Activated T-cell treated with anti-CD3 and anti-CD28 coated beads for 4 hours (primary cell): ENCODE measurements at places on chromosomes 3 and 15.

DNA sequence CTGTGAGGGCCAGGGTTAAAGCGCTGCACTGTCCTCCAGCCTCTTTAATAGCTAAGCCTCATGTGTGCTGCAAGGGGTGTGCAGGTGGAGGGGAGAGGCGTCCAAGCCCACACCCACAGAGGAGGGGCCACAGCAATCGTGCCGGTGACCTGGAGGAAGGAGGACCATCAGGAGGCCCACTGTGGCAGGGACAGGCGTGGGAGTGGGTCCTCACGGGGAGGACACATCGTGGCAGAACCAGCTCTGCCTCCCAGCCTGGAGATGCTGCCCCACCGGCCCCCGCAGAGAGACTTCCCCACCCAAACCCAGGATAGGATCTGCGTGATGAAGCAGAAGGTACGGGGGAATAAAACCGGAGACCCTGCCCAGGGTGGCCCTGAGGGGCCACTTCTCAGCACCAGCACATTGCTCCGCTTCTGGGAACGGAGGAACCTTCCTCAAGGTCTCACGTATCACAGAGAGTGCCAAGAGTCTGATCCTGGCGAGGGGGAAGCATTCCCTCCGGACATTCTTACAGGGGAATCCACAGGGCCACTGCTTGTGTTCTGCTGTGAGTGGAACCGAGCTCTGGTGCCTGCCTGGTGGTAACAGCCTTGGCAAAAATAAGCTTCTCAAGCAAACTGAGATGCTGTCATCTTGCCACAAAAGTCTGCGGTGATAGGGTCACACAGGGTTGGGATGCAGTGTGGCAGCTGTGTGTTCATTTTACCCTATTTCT, 199.8 kb downstream of the XXYLT1 start:
- DNase-seq: no peak

DNA sequence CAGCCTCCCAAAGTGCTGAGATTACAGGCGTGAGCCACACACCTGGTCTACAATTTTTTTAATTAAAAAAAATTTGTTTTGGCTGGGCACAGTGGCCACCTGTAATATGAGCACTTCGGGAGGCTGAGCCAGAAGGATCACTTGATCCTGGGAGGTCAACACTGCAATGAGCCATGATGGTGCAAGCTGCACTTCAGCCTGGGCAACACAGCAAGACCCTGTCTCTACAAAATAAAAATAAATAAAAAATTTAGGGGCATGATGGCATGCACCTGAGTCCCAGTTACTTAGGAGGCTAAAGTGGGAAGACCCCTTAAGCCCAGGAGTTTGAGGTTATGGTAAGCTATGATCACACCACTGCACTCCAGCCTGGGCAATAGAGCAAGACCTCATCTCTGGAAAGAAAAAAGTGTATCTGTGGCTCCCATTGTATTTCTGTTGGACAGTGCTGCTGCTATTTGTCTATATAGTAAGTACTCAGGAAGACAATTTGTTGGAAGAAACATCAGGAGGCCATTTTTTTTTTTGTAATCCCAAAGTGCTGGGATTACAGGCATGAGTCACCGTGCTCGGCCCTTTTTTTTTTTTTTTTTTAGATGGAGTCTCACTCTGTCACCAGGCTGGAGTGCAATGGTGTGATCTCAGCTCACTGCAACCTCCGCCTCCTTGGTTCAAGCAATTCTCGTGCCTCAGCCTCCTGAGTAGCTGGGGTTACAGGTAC, 27.5 kb upstream of the SH3BP5 start:
- DNase-seq: no peak

DNA sequence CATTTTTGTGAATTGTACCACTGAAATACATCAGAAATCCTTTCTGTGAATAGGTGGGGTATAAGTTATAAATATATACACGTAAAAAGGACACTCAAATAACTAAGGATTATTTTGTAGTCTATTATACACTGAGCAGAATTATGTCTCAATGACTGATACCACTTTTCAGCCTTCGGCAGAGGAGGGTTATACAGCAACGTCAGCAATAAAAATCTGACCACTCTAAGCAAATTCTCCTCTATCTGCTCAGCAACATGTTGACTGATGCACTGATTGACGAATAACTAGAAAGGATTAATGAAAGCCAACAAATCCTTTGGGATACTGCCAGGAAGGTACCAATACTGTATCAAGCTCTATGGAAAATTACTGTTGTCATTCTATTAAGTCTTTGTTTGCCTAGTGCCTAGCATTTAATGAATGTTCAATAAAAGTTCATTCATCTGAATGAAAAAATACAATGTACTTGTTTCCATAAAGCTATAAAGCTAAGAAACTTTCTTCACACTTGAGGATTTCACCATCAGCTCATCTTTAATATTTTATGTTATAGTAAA, 5.2 kb downstream of the ARPP19 start:
- DNase-seq: no peak

- DNase-seq: no peak
These were observed 60.1 kb downstream of the KY start for GRCh38 chr3:134590766-134591165.

DNA sequence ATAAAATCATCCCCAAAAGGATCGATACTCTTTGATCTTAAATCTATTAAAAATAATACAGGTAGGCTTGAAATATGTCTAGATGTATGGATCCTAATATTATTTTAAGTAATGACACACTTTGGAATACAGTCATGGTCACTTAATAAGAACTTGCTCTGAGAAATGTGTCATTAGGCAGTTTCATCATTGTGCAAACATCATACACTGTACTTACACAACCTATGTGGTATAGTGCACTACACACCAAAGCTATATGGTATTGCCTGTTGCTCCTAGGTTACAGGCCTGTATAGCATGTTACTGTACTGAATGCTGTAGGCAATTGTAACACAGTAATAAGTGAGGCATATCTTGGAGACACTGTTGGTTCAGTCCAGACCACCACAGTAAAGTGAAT, 307.1 kb downstream of the RAP2B start:
- no peak for DNase-seq

DNA sequence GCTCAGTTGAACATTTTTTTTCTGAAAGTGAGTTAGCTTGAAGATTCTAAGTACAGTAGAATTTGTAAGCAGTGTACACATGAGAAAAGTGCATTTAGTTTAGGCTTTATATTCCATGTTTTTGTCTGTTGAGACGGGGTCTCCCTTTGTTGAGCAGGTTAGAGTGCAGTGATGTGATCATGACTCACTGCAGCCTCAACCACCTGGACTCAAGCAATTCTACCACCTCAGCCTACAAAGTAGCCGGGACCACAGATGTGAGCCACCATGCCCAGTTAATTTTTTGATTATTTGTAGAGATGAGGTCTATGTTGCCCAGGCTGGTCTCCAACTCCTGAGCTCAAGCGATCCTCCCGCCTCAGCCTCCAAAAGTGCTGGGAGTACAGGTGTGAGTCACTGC, 5.3 kb upstream of the CSNK1G1 start:
- DNase-seq: no peak
